CD8-positive, alpha-beta T cell (primary cell): ENCODE measurements at places on chromosomes 3 and 15. TPM values are rescaled to one million over a fixed set of nuclear protein-coding genes. Genes with fewer than 3 reads are reported as not detected.

GPR62 gene
- not detected for total RNA-seq

DPH3 gene
- total RNA-seq = 9.7 TPM

GUCA1C gene
- total RNA-seq = not detected

LDHAL6B gene
- not detected for total RNA-seq

LMAN1L gene
- total RNA-seq = not detected

SPATA12 gene
- not detected for total RNA-seq

USF3 gene
- total RNA-seq = 42.8 TPM

MUC4 gene
- total RNA-seq = not detected

CGNL1 gene
- total RNA-seq = not detected
